ENCODE measurements at places on chromosomes 1 and 21. TPM values are rescaled to one million over a fixed set of nuclear protein-coding genes. Genes with fewer than 3 reads are reported as not detected.

- DNase-seq, result no peak
Measured at GRCh38 chr1:39369565-39369964, 121.9 kb upstream of the BMP8A start.

- no peak for DNase-seq
Measured at GRCh38 chr1:210061992-210062391, 124.0 kb downstream of the SYT14 start.

OR2M3 gene
- not detected for polyA plus RNA-seq

HJV gene
- 168 TPM for polyA plus RNA-seq

GRCh38 chr1:184822267-184822666, 67.6 kb upstream of the EDEM3 start:
- DNase-seq, result no peak

DNA sequence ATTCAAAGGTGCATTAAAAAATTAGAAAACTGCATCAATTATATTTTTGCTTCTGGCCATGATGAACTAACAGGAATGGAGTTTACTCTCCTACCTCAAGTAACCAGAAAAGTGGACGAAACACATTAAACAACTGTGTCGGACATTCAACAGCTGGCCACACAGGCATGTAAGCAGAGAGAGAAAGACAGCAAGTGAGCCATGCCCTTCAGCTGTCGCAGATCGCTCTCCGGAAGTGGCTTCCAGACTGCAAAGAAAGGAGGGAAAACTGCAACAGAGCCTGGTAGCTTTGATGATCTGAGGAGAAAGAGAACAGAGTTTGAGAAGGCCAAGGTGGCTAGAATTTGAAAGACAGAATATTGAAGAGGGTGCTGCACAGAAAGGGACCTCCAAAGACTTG, 557.2 kb downstream of the MATN1 start:
- DNase-seq, result no peak

DNA sequence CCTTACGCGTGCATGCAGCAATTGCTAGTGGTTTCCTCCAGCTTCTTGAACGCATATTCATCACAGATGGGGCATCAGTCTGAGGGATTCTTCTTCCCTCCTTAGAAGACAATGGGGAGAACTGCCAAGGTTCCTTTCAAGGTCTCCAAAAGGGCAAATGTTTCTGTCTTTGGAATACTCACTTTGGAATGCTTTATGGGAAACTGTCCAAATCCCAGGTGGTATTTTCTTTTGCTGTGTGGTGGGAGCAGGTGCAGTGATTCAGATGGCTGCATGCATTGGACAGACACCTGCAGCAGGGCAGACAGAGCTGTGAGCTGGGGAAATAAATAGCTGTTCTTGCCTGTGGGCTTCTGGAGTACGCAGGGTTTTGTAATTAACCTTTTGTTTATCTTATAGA, 40.5 kb downstream of the URB2 start:
- no peak for DNase-seq
